ENCODE measurements at places on chromosomes 4 and X. TPM values are rescaled to one million over a fixed set of nuclear protein-coding genes. Genes with fewer than 3 reads are reported as not detected.

ATP10D gene
- total RNA-seq, result 36.2 TPM

DCAF12L2 gene
- total RNA-seq, result not detected

SPANXC gene
- total RNA-seq, result not detected

RRAGB gene
- total RNA-seq, result 13.6 TPM

SOX3 gene
- total RNA-seq, result not detected

ADGRL3 gene
- not detected for total RNA-seq

PAGE5 gene
- total RNA-seq, result not detected

BEX5 gene
- total RNA-seq, result 3.5 TPM

DRD5 gene
- total RNA-seq, result not detected

All from pulmonary artery endothelial cell (primary cell).